Skin of body (tissue), 3 donors: ENCODE measurements at places on chromosomes 13 and 19.

GRCh38 chr13:94968757-94969086, 256.4 kb upstream of the SOX21 start:
- DNase-seq, result no peak

DNA sequence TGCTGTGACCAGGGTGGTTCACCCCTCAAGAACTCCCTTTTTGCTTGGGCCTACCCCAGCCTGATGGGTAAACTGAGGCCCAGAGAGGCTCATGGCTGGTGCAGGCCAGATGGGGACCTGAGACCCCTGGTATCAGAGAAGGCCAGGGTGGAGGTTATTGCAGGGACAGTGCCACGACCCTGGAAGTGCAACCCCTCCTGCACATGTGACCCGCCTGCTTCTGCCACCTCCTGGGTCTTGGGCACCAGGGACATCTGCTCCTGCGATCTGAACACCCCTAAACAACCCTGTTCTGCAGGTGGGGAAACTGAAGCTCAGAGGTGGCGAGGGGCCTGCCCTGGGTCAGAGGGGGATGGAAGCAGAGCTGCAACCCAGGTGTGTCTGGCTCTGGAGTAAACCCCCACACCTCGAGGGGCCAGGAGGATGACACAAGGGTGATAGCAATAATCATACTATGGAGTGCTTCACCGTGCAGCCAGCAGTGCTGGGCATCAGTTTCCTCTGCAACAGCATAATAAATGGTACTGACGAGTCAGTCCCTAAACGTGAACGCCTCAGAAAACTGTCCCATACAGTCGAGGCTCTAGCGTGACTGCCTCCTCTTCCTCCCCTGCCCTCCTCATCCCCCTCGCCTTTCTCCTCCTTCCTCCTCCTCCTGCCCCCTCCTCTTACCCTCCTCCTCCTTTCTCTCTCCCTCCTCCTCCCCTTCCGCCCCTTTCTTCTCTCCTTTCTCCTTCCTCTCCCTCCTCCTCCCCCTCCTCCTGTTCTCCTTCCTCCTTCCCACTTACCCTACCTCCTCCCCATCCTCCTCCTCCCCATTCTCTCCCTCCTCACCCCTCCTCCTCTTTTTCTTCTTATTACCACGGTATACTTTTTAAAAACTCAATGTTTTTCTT, 4.3 kb downstream of the YJEFN3 start:
- DNase-seq, result no peak

GRCh38 chr13:56907766-56908165, 233.0 kb upstream of the PRR20A start:
- DNase-seq, result no peak

DNA sequence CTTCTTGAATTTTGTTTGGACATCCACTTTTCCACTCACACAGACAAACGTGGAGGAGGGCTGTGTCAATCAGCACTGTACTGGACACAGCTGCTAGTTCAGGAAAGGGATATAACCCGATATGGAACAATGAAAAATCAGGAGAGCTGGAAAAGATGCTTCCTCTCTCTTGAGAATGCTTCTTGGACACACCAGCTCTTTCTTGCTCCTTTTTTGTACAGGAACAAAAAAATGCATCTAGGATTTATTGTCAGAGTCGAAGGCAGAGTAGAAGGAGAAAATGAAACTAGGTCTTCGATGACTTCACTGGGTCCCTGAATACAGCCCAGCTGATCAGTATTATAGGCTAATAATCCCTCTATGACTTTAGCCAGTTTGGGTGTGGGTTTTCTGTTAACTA, 62.2 kb downstream of the PEG3 start:
- DNase-seq, result no peak

GRCh38 chr13:100895651-100896050, 221.1 kb upstream of the TMTC4 start:
- no peak for DNase-seq

GRCh38 chr13:27665333-27665732, 43.6 kb downstream of the POLR1D start:
- DNase-seq, result no peak

- DNase-seq, result no peak
Measured at GRCh38 chr19:31355665-31356289, 6.5 kb upstream of the TSHZ3 start.
